Suprapubic skin (tissue), 4 donors: ENCODE measurements at places on chromosomes 3 and 15. TPM values are rescaled to one million over a fixed set of nuclear protein-coding genes. Genes with fewer than 3 reads are reported as not detected.

- H3K27me3 ChIP-seq = no peaks in the 10 kb centered on the region
- no peak for DNase-seq
- H3K27ac ChIP-seq = no peak overlapping the region
- H3K4me1 ChIP-seq = peaks cover 20% of the 10 kb centered on the region
Measured at GRCh38 chr15:101269479-101270223, 7.6 kb downstream of the SELENOS start.

GRCh38 chr3:8489278-8489792 lies 12.3 kb upstream of the LMCD1 start:
- no peak for DNase-seq
- peak overlapping the region; percentile 27 for H3K27ac ChIP-seq
- peaks cover 18% of the 10 kb centered on the region for H3K4me1 ChIP-seq
- H3K27me3 ChIP-seq = no peaks in the 10 kb centered on the region

DNA sequence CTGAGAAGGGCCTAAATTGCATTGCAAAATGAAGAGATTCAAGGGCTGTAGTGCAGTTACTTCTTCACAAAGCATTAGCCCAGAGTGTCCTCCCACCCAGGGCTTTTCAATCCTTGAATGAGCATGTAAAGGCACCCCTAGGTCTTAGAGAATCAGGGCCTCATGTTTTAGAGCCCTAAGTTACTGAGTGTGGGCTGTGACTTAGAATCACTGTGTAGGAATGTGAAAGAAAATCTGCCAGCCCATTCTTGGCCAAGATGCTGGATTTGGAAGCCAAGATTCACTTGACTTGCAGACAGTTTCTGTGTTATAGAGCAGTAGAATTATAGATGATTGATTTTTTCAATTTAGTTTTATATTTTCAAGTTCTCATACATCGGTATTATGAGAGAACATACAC lies 153.2 kb downstream of the MYRIP start:
- DNase-seq = no peak
- H3K4me1 ChIP-seq = peaks cover 33% of the 10 kb centered on the region
- peak overlapping the region; percentile 69 for H3K27ac ChIP-seq
- no peaks in the 10 kb centered on the region for H3K27me3 ChIP-seq
- no peaks in the 10 kb centered on the region for H3K36me3 ChIP-seq
- no peak overlapping the region for H3K4me3 ChIP-seq

GRCh38 chr3:189340680-189341460 lies 169.1 kb downstream of the TPRG1 start:
- no peak for DNase-seq
- H3K4me3 ChIP-seq = no peak overlapping the region
- H3K4me1 ChIP-seq = no peaks in the 10 kb centered on the region
- no peaks in the 10 kb centered on the region for H3K36me3 ChIP-seq
- no peaks in the 10 kb centered on the region for H3K27me3 ChIP-seq

- H3K4me3 ChIP-seq = no peak overlapping the region
- H3K27me3 ChIP-seq = no peaks in the 10 kb centered on the region
- peaks cover 7% of the 10 kb centered on the region for H3K4me1 ChIP-seq
- DNase-seq = peak; percentile 66
- H3K27ac ChIP-seq = no peak overlapping the region
Measured at GRCh38 chr15:28125673-28126651, 26.8 kb upstream of the OCA2 start.

DNA sequence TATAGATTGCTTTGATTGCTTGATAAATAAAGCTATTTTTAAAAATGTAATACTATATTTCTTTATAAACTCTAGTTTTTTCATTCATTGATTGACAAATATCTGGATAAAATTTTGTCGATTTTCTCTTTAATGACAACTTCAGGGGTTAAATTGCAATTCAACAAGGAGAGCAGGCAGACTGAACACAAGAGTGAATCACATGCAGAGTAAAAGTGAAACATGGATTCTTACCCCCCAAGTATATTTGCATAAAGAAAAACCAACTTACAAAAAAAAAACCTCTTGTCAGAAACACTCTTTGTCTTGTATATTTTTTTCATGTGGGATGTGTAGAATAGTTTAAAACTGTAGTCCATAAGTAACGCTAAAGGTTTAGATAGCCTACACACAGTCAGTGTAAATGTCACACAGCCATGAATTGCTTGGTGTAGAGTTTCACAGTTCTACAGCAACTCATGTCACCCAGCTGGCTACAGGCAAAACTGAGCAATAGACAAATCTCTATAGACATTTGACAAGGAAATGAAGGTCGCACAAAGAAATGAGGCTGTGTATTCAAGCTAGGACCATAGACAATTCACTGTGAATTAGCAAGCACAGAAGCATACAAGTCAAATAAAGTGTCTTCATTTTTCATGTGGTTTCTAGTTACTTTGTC lies 141.6 kb downstream of the THRB start:
- H3K4me1 ChIP-seq = peaks cover 13% of the 10 kb centered on the region
- no peak for DNase-seq

DNA sequence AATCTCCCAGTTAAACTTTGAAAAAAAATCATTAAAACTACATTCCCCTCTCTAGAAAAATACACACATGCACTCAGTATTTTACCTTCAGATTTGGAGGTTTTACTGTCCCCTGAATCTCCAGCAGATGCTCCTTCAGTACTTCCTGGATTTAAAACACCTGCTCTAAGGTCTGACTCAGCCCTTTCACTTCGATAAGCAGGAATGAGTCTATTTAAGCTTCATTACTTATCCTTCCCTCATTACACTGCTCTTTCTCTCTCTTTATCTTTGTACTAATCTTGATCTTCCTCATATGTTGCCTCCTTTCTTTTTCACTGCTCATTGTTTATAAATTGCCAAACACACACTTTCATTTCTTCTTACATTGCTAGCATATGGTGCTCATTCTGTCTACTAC lies 443.9 kb downstream of the DIPK2A start:
- DNase-seq = no peak
- no peak overlapping the region for H3K4me3 ChIP-seq
- no peaks in the 10 kb centered on the region for H3K4me1 ChIP-seq

GRCh38 chr15:83207009-83207659 lies 489 bp downstream of the HDGFL3 start:
- peaks cover 20% of the 10 kb centered on the region for H3K4me1 ChIP-seq
- DNase-seq = peak; percentile 67
- H3K27ac ChIP-seq = peak overlapping the region; percentile 84
- H3K4me3 ChIP-seq = peak overlapping the region; percentile 97
- H3K36me3 ChIP-seq = no peaks in the 10 kb centered on the region

GRCh38 chr3:143991713-143992112 lies 20.1 kb downstream of the DIPK2A start:
- H3K36me3 ChIP-seq = peaks cover 7% of the 10 kb centered on the region
- H3K4me1 ChIP-seq = peaks cover 4% of the 10 kb centered on the region
- DNase-seq = no peak
- no peak overlapping the region for H3K4me3 ChIP-seq
- H3K27ac ChIP-seq = no peak overlapping the region
- H3K27me3 ChIP-seq = no peaks in the 10 kb centered on the region

The NRG4 gene
- total RNA-seq = 3.9 TPM

The ACKR4 gene
- 8.9 TPM for total RNA-seq

The SLC22A14 gene
- total RNA-seq = 0.64 TPM

The FEZF2 gene
- not detected for total RNA-seq

The IL5RA gene
- total RNA-seq = not detected

The PLSCR5 gene
- not detected for total RNA-seq

The LRRIQ4 gene
- total RNA-seq = not detected

The GOLGA8J gene
- 2.8 TPM for total RNA-seq

The MKRN3 gene
- 0.55 TPM for total RNA-seq

The CHAC1 gene
- 10.0 TPM for total RNA-seq

The WNT7A gene
- total RNA-seq = 2.4 TPM
